ENCODE measurements at places on chromosomes 4 and X.

- DNase-seq, result no peak
These were observed 140.8 kb upstream of the GATB start for GRCh38 chr4:151901631-151902030.

DNA sequence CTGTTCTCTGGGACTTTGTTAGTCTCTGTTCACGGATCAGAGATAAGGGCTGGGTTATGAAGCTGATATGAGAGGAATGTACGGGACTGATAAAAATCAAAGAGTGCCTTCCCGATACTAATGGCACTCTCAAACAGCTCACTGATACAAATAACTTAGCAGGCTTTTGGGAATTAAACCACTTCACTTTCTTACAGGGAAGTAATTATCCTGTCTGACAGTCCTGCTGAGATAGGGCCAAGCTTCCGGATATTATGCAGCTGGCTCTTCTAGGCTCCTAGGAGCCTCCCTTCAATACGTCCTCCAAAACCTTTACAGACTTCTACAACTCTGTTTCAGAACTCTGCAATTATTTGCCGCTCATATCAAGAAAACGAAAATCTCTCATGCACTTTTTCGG is 418.0 kb downstream of the NLGN4X start:
- no peak for DNase-seq

- no peak for DNase-seq
These were observed 216.9 kb upstream of the S100G start for GRCh38 chrX:16433021-16433420.

DNA sequence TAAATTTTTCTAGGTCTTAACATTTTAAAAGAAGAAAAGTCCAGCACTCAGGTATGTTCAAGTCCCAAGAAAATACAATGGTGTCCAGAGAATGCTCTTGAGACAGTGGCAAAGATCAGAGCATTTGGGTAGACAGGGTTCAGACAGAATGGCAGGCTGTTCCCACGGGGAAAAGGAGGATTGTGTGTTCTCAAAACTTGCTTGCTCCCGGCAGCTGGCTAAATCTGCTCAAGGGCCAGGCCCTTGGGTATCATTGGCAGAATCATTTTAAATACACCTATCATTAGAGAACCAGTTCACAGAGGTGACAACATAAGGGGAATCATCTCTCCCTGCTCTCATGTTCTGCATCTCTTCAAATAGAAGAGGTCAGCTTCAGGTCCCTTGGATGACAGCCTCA is 456.3 kb downstream of the DTHD1 start:
- no peak for DNase-seq

DNA sequence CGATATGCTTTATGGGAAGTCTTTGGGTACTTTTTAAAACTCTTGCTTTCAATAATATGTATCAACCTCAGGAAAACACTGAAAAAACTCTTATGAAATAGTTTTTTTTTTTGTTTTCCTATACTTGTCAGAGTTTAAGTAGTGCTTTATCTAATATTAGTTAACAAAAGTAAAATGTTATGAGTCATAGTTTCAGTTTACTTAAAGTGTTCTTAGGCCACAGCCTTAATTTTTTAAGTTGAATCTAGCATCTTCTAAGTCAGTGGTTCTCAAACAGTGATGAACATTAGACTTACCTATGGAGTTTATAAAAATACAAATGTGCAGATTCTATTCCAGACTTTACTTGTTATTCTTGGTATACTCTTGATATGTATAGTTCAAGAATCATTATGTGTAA is 26.3 kb upstream of the ADGRL3 start:
- DNase-seq, result no peak

- DNase-seq, result no peak
These were observed 13.2 kb upstream of the PDE6B start for GRCh38 chr4:612052-612748.

DNA sequence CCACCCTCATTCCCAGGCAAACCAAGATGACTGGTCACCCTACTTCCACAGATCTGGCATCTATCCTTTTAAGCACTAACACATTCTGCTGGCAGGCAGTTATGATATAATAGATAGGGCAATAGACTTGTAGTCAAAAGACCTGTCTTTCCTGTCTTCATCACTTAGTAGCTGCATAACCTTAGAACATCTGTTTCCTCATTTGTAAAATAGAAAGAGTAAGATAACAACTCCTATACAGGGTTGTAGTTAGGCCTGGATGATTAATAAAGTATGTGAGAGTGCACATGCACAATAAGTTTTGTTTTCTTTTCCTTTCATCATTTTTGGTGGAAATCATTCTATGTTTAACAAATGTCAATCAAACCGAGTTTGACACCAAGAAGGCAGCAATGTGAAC is 72.1 kb downstream of the GPR82 start:
- no peak for DNase-seq

DNA sequence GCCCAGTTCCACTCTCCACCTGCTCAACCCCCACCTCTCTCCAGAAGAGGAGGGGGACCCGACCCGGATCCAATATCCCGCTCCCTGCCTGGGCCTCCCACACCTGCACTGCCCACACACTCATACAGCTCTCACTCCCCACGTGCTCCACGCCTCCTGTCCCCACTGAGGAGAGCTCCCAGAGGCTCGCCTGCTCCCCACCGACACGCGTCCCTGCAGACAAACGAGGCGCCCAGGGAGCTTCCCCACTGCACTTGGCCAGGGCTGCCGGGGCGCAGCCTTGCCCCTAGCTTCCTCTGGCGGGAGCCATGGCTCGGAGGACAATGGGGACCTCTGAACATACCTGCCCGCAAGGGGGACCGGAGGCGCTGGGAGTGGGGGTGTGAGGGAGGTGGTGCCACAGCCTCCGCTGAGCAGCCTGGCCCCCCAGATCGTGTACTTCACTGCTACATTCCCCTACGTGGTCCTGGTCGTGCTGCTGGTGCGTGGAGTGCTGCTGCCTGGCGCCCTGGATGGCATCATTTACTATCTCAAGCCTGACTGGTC is 5.0 kb downstream of the SLC6A8 start:
- DNase-seq, result no peak

DNA sequence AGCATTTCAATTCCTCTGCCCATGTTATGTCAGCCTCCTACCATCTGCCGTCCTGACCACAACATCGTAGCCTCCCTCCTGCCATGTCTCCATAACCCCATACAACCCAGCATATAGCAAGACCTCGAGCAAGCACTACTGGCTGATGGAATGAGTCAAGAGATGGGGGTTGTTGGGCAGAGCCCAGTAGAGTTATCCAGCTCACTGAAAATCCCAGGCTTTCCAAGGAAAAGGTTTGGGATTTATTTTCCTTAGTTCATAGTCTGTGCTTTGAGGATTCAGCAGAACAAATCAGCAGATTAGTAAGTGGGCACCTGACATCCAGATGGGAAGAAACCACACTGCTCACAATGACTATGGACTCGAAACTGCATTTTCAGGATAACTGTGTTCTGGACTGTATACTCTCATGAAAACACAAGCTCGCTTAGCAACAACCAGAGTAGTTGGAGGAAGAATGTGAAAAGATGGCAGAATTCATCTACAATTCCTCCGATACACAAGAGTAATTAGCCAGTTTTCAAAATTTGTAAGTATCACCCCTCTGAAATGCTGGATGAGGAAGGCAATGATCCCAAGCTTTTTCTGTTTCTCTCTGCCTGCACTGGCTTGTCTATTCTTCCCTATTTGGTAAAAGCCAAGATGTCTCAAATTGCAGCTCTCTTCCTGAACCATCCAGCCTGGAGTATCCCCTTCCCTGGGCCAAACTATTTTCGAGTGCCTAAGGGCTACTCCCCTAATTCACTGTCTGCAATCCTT is 186.2 kb upstream of the TBL1X start:
- no peak for DNase-seq

DNA sequence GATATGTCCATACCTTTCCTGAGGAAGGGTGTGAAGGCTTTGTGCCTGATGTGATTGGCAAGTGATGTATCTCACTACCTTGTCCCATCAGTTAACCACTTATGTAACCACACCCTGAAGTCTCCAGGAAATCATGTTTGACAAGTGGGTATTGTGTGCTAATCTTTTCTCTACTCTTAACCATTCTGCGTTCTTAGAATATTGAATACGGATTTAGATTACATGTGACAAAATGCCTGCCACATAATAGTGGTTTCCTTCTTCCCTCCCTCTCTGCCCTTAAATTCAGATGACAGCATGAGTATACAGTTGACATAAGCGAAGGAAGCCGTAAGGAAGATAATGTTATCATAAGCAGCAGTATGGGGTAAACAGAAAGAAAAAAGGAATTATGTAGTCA is 108.4 kb downstream of the KLHL8 start:
- no peak for DNase-seq

DNA sequence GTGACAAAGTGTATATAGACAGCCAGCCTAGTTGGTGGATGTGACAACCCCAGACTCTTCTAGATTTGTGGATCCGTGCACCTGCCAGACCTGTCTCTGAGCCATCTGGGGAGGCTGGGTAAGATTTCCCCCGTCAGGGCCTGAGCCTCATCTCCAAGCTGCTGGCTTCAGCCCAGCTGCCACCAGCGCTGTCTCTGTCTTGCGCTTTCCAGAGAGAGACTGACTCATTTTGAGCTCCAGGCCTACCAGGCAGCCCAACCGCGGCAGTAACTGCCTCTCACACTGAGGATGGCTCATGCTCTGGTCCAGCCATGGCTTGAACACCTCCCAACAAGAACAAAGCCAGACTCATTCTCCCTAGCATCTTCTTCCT is 26.4 kb downstream of the NOP14 start:
- no peak for DNase-seq

- no peak for DNase-seq
These were observed 27.9 kb upstream of the TBC1D1 start for GRCh38 chr4:37862961-37863360.

DNA sequence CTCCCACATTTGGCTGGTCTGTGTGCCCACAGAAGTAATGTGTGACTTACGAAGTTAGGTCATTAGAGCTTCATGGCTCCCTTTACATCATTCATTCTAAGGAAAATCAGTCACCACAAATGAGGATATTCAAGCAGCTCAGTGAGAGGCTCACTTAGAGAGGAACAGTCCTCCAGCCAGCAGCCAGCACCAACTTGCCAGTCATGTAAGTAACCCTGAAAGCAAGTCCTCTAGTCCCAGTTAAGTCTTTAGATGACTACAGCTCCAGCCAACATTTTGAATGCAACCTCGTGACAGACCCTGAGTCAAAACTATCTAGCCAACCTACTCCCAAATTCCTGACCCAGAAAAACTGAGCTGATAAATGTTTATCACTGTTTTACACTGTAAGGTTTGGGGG is 71.3 kb downstream of the LRBA start:
- DNase-seq, result no peak

DNA sequence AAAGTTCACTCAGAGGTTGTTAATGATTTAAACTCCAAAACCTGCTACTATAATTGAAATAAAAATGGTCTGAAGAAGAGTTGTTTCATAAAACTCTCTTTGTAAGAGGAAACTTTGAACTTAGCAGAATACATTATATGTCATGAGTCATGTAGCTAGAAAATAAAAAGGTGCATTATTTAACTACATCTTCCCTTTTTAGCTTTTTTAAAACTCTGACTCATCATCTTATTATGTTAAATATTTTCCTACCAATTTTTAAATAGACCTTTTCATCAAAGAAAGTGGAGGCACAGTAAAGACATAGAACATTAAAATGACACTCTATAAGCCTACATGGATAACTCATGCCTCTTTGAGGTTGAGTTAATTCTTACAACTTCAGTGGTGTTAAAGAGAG is 1.2 kb upstream of the ZNF827 start:
- DNase-seq, result no peak

- no peak for DNase-seq
These were observed 37.9 kb upstream of the MXRA5 start for GRCh38 chrX:3384327-3384726.

DNA sequence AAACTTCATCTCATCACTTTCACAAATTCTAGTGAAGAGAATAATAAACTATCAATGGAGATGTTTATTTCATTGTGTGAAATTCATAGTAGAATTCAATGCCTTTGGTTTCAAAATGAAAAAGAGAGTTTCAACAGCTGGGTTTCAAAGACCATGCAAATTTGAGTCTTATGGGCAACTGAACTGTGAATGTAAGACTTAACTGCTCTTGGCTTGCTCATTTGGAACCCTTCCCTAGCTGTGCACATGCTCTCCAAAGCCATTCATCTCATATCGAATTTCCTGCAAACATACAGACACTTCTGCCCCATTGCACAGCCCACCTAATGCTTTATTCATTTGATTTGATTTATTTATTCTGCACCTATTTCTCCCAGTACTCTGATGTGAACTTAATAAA is 154.5 kb downstream of the GRXCR1 start:
- no peak for DNase-seq

GRCh38 chr4:81648576-81649275 is 177.0 kb upstream of the RASGEF1B start:
- no peak for DNase-seq

GRCh38 chr4:1377606-1378261 is 28.5 kb downstream of the NKX1-1 start:
- no peak for DNase-seq

DNA sequence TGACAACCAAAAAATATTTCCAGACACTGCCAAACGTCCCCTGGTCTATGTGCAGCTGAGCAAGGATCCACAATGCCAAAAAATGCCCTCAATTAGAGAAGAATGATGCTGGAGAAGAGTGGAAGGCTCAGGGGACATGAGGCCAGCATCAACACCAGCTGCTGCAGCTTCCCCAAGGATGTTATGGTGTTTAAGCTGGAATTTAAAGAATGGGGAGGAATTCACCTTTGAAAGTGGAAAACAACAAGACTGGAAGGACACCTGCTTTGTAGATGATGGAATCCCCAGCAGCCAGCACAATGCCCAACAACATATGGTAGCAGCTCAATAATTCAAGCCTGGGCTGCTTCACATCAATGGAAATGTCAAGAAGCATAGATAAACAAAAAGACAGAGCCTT is 20.3 kb upstream of the SMPX start:
- DNase-seq, result no peak

DNA sequence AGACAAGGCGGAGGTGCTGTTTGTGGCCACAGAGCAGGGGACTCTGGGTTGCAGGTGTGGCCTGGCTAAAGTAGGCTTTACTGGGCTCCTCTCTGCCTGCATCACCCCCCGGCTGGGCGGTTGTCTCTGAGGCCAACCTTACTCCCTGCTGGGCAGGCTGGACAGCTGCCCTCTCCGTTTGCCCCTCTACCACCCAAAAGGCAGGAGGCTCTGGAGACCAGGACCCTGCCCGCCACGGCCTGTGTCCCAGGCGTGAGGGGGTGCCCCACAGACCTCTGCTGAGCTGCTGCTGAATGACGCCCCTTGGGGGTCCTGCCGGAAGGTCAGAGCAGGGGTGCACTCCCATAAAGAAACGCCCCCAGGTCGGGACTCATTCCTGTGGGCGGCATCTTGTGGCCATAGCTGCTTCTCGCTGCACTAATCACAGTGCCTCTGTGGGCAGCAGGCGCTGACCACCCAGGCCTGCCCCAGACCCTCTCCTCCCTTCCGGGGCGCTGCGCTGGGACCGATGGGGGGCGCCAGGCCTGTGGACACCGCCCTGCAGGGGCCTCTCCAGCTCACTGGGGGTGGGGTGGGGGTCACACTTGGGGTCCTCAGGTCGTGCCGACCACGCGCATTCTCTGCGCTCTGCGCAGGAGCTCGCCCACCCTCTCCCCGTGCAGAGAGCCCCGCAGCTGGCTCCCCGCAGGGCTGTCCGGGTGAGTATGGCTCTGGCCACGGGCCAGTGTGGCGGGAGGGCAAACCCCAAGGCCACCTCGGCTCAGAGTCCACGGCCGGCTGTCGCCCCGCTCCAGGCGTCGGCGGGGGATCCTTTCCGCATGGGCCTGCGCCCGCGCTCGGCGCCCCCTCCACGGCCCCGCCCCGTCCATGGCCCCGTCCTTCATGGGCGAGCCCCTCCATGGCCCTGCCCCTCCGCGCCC is 920 bp downstream of the HTT-AS start:
- DNase-seq, result no peak

Data from midbrain (tissue), 1 donor.